Fibroblast of skin of right quadriceps (primary cell): ENCODE measurements at places on chromosomes 13 and 19.

DNA sequence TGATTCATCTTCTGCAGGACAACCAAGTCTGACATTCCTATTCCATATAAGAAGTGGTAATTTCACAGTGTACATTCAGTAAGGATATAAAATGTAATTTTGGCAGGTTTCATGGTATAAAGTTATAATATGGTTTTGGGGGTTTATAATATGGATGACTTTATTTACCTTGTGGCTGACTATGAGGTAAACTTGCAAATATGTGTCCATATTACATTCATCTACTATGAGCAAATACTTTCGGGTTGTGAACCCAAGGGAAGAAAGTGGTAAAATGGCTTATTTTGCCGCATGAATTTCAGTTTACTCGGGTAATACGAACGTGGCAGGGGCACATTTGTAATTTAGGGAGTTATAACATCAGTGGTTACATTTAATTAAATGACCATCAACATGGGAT, 86.7 kb upstream of the TNFSF11 start:
- no peak for DNase-seq

GRCh38 chr13:113202912-113203311, 5.6 kb downstream of the PCID2 start:
- no peak for DNase-seq

DNA sequence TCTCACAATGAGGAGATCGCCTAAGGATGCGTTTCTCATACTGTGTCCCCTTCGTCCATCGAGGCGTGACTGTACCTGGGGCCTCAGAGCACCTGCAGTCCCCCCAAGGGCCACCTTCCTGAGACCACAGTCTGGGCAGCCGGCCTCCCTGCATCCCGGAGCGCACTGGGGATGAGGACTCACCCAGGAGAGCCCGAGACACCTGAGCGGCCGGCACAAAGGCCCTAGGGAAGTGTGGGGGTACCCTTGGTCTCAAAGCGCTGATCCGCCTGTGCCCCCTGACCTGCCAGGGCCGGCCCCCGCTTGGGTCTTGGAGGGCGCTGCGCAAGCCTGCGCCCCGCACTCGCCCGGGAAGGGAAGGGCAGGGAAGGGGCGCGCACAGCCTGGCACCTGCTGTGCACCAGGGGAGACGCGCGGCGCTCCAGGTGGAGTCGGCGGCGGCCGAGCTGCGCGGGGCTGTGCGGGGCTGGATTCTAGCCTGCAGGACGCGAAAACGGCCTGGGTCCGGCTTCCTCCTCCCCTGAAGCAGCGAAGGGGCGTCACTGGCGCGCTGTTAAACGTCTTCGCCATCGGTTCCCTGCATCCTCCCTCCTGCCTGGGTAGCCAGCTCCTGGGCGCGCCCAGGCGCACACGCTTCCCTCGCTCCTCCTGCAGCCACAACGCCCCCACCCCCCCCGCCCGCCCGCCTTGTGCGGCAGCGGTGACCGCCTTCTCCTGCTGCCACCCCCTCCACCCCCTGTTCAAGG, 13.6 kb upstream of the USP29 start:
- DNase-seq = no peak

DNA sequence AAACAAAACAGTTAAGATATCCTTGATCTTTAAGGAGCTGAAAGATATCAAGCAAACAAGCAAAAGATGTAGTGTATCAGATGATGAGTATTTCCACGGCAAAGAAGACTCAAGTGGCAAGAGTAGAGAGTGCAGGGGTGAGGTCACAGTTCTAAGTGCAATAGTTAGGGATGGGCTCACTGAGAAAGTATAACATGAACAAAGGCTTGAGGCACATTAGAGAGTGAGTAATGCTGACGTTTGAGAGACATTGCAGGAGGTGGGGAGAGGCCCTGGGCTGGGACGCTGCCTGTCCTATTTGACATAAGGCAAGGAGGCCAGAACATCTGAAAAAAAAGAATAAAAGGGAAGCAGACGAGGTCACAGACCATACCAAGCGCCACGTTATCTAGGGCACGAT, 1.4 kb downstream of the DUXA start:
- DNase-seq = no peak

DNA sequence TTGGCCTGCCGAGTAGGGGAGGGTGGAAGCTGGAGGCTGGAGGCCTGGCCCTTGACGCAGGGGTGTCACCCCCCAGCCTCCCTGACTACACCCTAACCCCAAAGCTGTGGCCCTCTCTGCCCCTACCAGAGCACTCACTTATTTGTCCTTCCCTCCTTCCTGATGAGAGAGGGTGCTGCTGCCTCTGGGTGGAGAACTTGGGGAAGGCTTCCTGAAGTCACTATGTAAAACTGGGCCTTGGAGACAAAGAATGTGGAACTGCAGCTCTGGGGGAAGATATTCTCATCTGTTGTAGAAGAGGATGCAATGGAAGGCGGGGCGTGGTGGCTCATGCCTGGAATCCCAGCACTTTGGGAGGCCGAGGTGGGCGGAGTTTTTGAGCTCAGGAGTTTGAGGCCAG, 485.2 kb downstream of the ZNF536 start:
- DNase-seq = no peak

GRCh38 chr19:46494941-46495785, 504 bp downstream of the PNMA8B start:
- DNase-seq = no peak

DNA sequence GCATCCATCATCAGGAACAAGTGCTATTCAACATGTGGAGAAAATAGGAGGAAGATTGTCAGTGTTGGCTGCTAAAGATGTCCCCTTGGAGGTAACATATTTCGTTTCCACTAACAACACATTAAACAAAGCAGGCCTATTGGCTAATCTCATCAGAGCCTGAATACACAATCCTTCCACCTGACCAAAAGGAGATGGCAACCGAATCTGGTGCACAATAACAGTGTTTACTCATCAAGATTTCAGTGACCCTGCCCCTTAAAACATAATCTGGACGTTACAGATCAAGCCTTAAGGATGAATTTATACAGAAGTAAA, 582.5 kb downstream of the EFNB2 start:
- DNase-seq = no peak

GRCh38 chr19:12723641-12724426, at the start of gene TNPO2:
Gene TNPO2, minus strand, starts transcription at chr19:12723932. Its CDS starts 2,955 bp downstream, at chr19:12720977.
- peak; percentile 62 for DNase-seq

DNA sequence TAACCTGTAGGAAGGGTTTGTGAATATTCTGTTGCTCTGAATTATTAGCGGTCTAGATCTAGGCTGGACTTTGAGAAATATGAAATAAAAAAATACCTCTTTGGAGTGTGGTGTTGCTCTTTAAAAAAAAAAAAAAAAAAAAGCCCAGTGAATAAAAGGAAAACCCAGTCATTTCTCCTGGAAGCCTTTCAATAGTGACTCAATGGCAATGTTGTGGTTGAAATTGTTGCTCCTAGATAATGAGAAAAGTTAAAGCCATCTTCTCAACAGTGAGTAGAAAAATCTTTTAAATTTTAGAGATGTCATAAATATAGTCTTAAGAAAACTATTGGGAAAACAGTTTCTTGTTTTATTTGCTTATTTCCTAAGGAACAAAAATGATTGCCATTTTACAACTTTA, 135.3 kb downstream of the RFC3 start:
- peak; percentile 66 for DNase-seq

DNA sequence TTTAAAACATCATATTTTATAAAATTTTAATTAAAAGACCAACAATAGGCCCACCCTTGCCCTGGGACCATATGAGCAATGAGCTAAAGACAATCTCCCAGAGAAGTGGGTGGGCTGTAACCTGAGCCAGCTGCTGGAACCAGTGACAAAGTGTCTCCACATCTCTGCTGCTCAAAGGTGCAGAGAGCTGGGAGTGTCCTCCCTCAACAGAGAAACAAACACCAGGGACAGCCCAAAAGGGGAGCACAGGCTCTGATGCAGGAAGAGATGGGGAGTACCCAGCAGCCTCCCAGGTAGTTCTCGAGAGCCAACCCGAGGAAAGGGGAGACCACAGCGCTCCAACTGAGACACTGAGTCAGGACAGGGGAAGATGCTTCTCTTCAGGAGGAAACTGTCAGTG, 39.1 kb downstream of the DOCK9 start:
- DNase-seq = no peak

GRCh38 chr13:105083992-105084391, 1451.5 kb downstream of the EFNB2 start:
- no peak for DNase-seq

DNA sequence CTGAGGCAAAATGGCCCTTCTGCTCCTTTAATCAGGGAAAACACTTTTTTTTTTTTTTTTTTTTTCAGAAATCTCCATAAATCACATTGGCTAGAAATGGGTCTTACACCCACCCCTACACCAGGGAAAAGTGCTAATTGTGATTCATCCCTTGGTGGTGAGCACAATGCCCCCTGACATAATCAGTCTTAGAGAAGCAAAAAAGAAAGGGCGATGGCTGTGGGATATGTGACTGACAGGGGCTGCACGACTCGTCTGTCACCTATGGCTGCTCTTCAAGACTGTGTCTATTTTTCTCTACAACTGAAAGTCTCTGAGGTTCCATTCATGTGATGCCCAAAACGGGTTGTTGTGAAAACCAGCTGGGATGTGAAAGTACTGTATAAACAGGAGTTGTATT, 3.6 kb upstream of the GPC6 start:
- no peak for DNase-seq

DNA sequence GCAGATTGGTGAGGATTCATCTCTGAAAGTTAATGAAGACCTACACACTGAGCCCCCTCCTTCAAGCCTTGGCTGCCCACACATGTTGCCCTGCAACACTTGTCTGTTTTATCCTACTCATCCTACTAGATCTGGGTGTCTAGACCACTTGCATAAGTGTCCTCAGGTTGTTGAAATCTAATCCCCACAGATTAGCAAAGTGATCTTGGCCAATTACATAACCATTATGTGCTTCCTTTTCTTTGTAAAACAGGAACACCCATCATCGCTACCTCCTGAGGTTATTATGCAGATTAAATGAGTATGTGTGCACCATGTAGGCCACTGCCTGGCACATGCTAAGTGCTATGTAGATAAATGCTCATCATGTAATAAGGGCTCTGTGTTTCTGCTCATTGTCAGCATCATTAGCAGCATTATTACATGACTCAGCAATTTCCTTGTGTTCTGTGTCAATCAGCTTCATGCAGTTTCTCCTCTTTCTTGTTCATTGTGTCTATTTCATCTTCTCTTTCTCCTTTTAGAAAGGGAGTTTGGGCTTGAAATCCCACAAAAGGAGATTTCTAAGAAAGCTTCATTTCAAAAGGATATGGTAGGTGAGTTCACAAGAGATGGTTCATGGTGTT, 15.1 kb downstream of the ZNF175 start:
- no peak for DNase-seq

- peak; percentile 80 for DNase-seq
Measured at GRCh38 chr19:18205200-18205892, 1.5 kb upstream of the RAB3A start.

GRCh38 chr19:38070573-38070972, 153.4 kb downstream of the DPF1 start:
- peak; percentile 37 for DNase-seq

DNA sequence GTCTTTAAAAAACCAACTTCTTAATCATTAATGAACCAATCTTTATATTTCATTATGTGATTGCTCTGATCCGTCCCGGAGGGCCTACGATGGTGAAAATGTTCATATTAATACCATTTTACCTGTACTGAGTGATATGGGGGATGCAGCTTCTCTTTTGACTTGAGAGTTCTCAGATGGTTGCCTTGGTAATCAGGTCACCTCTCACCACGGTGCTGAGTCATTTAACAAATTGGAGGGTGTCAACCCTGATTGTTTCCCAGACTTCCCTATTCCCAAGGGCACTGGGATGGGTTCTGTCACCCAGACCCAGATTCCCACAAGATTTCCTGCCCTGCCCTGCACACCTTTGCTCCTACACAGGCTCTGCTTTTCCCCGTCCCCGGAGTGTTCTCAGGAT, 128.5 kb upstream of the TMTC4 start:
- DNase-seq = no peak

DNA sequence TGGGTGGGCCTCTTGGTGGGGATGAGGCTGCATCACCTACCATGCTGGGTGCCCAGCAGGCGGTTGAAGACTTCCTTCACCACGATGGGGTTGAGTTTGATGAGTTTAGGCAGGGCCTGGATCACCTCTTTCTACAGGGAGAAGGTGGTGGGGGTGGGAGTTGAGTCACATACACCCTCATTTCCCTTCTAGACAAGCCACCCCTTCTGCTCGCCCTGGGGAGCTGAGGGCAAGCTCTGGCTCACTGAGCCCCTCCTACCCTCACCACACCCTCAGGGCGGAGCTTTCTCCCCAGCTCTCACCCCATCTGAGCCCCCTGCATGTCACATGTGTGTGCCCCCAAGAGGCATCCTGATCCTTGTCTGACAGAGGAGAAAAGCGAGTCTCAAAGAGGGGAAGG, 7.6 kb upstream of the RSPH6A start:
- DNase-seq = no peak

DNA sequence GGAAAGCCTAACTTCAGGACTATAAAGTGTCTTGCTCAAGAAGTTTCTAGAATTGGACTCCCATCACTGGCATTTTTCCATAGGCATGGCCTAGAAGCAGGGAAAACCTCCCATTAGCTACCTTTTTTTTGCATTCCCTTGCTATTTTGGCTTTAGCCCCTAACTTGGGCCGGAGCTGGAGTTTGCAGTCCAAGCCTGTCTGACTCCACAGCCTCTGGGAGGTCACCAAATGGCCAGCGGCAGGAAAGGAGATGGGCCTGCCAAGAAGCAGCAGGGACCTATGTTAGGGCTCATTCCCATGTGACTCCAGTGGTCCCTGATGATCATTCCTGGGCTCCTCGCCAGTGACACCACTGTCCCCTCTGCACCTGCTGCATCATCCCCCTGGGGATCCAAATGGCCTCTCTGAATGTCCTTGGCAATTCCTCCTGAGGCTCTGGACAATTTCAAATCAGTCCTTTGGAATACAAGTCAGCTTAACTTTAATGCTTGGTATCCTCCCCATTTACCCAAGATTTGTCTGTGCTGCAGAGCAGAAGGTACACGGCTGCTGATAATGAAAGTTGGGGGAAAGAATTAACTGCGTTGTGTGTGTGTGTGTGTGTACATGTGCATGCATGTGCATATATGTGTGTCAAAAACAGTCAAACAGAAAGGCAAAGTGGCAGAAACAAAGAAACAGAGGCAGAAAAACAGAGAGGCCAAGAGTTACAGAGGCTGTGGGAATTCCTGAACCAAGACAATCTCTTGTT, 69.8 kb upstream of the SERP2 start:
- DNase-seq = no peak

GRCh38 chr13:109151255-109151654, 521.8 kb downstream of the MYO16 start:
- no peak for DNase-seq

DNA sequence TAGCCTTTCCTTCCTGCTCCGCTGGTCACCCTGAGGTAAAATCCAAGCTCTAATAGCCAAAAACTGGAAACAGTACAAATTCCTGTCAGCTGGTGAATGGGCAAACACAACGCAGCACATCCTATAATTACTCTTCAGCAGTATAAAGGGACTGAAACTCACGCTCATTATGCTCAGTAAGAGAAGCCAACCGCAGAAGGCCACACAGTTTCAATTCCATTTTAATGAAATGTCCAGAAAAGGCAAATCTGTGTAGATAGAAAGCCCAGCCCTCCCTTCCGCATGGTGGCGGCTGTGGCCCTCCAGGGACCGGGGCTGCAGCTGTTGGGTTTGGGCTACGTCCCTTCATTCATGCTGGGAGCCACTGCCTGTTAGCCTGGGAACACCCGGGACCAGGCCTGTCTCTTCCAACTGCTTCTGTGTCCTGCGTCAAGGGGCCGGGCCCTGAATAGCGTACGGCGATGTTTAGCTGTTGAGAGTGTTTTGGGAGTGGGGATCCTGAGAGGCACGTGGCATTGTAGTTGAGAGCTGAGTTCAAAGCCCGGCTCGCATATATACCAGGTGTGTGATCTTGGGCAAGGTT, 23.5 kb downstream of the NKPD1 start:
- no peak for DNase-seq
